ENCODE measurements at places on chromosomes 5 and 9.

DNA sequence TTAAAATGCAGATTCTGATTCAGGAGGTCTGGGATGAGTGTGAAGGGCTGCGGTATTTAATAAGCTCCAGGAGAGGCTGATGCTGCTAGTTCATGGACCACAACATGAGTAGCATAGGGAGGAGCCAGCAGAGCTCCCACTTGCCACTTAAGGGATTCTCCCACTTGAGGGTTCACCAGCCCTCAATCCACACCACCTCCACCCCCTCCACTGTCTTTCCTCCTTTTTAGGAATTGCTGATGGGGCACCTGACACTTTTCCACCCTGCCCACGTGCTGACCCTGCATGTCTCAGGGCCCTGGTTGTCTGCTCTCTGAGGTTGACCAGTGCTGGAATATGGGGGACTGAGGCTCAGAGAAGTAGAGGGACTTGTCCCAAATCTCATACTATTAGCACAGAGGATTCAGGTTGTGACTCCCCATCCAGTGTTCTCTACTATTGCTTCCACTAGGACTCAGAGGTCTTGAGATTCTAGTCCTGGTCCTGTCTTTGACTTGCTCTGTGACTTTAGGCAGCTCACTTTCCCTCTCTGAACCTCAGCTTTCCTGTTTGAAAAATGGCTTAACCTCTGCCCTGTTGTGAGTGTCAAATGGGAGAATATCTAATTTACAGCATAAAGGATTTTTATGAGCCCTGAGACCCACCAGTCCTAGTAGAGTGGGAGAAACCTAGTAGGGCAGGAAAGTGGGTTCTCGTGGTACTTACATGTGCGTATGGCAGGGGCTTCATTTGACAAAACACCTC is 72.9 kb downstream of the PPARGC1B start:
- no peak for DNase-seq

DNA sequence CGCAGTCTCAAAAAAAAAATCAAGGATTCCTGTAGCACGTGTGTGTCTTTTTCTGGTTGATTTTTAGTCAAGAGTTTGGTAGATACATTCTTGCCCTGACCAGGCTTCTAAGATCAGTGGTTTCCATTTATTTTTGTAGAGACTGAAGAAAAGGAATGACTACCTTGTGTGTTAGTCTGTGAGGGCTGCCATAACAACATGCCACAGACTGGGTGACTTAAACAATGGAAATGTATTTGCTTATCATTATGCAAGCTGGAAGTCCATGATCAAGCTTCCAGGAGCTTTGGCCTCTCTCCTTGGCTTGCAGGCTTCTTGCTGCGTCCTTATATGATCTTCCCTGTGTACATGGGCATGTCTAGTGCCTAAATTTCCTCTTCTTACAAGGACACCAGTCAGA is 127.0 kb downstream of the CCDC192 start:
- DNase-seq, result no peak

DNA sequence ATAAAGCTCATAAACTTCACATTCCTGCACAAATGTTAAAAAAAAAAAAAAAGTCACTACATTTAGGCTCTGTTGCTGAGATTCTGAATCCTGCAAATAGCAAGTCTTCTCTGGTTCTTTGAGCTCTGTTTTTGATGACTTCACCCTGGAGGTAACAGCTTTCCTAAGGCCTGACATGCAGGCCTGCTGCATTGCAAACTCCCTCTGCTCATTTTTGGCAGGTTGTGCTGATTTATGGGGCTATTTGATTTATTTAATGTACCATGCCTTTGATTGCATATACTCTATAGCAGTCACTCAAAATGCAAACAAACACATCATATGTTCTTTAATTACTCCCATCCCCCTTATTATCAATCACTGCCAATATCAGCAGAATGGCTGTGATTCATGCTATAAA is 416.1 kb upstream of the IZUMO3 start:
- DNase-seq, result no peak

DNA sequence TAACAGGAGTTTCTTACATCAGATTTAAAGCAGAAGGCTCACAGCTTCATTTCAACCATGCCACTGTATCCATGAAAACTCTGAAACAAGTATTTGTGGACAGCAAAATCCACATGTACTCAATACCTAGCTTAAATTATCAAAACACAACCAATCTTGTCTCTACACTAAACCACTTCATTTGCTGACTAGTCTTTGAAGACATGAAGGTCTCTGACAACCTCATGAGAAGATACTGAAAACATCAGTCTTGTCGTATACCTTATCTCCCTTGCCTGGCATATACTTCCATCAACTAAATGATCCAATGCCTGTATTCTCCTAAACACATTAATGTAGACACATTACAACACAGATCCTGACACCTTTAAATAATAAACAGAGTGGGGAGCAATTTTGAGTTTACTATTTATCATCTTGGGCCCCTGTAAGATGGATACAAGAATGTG is 2.9 kb downstream of the RPS23 start:
- DNase-seq, result no peak

GRCh38 chr5:175814691-175815090 is 56.7 kb upstream of the CPLX2 start:
- DNase-seq, result peak; percentile 56

DNA sequence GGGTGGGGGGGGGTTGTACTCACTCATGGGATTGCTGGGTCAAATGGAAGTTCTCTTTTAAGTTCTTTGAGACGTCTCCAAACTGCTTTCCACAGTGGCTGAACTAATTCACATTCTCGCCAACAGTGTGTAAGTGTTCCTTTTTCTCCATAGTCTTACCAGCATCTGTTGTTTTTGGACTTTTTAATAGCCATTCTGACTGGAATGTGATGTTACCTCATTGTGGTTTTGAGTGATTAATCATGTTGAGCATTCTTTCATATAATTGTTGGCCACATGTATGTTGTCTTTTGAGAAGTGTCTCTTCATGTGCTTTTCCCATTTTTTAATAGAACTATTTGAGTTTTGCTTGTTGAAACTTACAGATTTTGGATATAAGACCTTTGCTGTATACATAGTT is 94.9 kb upstream of the PLPPR1 start:
- DNase-seq, result peak; percentile 14

GRCh38 chr5:142661957-142662356 is 23.9 kb downstream of the FGF1 start:
- DNase-seq, result no peak

DNA sequence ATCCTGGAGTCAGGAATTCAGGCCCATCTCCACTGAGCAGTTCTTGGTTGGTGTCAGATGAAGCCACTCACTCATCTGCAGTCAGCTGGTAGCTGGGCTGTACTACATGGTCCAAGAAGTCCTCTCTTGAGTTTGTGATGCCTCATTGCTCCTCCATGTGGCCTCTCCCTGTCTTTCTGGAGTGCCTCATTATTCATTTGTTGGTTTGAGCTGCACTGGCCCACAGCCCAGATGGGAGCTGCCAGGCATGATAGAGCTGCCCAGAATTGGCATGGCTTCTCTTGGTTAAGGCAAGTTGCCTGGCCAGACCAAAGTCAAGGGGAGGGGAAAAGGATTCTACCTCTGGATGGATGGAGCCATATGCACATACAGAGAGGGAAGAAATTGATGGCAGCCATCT is 8.0 kb downstream of the PTCD2 start:
- peak; percentile 54 for DNase-seq

GRCh38 chr9:23662320-23662719 is 163.7 kb downstream of the ELAVL2 start:
- no peak for DNase-seq

Measured in GM04503 (cell line).